ENCODE measurements at places on chromosomes 11 and 22. TPM values are rescaled to one million over a fixed set of nuclear protein-coding genes. Genes with fewer than 3 reads are reported as not detected.

DNA sequence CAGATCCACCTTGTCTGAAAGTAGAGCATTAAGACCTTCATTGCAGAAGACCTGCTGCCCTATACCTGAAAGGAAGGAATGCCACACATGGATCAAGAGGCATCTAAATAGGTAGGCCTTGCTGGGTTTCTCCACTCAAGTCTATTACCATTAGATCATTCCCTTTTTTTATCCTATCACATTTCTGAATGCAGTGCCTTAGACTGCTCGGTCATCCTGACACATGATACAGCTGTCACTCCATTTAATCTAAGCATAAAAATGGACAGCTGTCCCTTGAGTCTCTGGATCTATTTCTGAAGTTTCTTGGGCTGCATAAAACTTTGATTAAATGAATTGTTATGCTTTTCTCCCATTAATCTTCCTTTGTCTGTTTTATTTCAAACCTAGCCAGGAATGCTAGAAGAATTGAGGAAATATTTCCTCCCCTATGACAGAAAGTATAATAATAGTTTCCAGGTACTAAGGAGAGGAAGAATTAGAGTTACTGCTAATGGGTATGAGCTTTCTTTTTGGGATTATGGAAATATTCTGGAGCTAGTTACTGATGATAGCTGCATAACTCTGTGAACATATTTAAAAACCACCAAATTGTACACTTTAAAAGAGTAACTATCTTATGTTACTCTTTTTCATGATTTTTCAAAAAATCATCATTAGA is 88.0 kb downstream of the DLG2 start:
- DNase-seq = no peak
- no peaks in the 10 kb centered on the region for H3K27me3 ChIP-seq
- H3K4me3 ChIP-seq = no peak overlapping the region
- H3K4me1 ChIP-seq = no peaks in the 10 kb centered on the region
- H3K36me3 ChIP-seq = no peaks in the 10 kb centered on the region
- H3K27ac ChIP-seq = no peak overlapping the region

GRCh38 chr22:19962246-19962908 is 20.8 kb upstream of the TXNRD2 start:
- no peak overlapping the region for H3K27ac ChIP-seq
- H3K4me1 ChIP-seq = peaks cover 10% of the 10 kb centered on the region
- H3K36me3 ChIP-seq = peaks cover 19% of the 10 kb centered on the region
- no peaks in the 10 kb centered on the region for H3K27me3 ChIP-seq
- DNase-seq = peak; percentile 54

DNA sequence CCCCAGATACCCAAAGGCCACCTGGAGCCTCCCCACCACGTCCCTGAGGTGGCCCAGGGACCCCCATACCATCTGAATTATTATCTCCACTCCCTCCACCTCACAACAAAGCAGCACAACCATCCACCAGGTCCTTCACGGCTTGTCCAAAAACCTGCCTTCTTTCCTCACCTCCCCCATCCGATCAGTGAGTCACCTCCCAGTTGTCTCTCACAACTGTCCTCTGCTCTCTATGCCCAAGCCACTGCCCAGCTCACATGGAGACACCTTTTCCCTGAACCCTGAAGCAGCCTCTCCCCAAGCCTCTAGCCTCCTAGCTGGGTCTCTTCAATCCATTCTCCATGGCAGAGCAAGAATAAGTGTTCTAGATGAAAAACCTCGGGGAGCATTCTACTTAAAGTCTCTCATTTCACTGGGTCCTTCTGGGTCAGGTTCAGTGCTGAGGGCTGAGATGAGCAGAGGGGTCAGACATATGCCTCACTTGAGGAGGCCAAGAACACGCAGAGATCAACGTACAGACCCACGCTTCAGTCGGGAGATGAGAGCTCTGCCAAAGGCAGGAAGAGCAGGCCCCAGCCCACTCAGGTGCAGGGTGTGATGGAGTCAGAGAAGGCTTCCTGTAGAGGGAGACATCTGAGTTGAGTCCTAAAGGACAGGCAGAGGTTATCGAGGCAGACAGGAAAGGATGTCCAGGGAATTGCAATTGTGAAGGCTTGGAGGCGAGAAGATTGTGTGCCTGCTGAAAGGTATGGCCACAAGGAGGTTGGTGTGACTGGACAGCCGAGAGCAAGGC is 74.7 kb downstream of the PDE2A start:
- H3K4me3 ChIP-seq = no peak overlapping the region
- H3K36me3 ChIP-seq = no peaks in the 10 kb centered on the region
- H3K27ac ChIP-seq = no peak overlapping the region
- H3K27me3 ChIP-seq = peaks cover 4% of the 10 kb centered on the region

DNA sequence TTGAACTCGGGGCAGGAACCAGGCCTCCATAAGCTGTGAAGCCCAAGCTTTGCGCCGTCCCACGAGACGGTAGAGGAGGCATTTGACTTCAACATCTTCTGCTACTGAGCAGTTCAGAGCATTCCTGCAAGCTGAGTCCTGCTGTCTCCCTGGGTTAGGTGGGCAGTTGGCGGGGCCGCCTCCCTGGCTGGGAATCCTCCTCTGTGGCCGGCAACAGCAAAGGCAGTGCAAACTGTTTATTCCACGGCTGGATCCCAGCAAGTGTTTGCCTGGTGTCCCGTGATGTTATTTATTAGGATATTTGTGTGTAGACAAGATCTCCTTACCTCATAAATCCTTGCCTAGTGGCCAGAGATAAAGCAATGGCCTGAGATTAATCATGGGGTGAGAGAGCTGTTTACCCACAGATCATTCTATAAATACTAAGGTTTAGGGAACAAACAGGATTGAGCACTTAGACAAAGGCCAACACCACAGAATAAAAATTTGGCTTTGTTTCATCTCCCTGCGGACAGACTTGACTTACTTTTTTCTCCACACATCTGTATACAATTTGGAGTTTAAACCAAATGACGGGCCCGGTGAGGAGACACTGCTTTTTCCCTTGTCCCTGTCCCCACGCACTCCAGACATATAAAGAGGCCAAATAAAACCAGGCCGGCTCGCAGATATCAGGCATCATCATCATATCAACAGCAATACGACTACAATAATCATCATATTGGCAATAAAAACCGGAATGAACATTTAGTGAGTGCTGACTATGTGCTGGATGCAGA is 63.4 kb downstream of the NAT10 start:
- H3K36me3 ChIP-seq = no peaks in the 10 kb centered on the region
- H3K27ac ChIP-seq = no peak overlapping the region
- H3K27me3 ChIP-seq = no peaks in the 10 kb centered on the region
- DNase-seq = no peak

GRCh38 chr11:1348146-1348795 is 38.8 kb upstream of the TOLLIP start:
- no peaks in the 10 kb centered on the region for H3K4me1 ChIP-seq
- H3K4me3 ChIP-seq = no peak overlapping the region
- DNase-seq = no peak
- H3K27ac ChIP-seq = no peak overlapping the region

GRCh38 chr11:22795914-22796313 is 33.7 kb downstream of the SVIP start:
- DNase-seq = no peak
- H3K27me3 ChIP-seq = no peaks in the 10 kb centered on the region
- H3K4me3 ChIP-seq = no peak overlapping the region
- H3K36me3 ChIP-seq = no peaks in the 10 kb centered on the region
- H3K4me1 ChIP-seq = no peaks in the 10 kb centered on the region
- no peak overlapping the region for H3K27ac ChIP-seq

- no peak overlapping the region for H3K4me3 ChIP-seq
- H3K27ac ChIP-seq = peak overlapping the region; percentile 33
- DNase-seq = no peak
- H3K4me1 ChIP-seq = peaks cover 8% of the 10 kb centered on the region
- no peaks in the 10 kb centered on the region for H3K36me3 ChIP-seq
- H3K27me3 ChIP-seq = peaks cover 5% of the 10 kb centered on the region
Observed at GRCh38 chr11:118621071-118621783, 13.8 kb downstream of the PHLDB1 start.

- H3K27ac ChIP-seq = no peak overlapping the region
- no peak overlapping the region for H3K4me3 ChIP-seq
- no peak for DNase-seq
- no peaks in the 10 kb centered on the region for H3K36me3 ChIP-seq
- no peaks in the 10 kb centered on the region for H3K4me1 ChIP-seq
Observed at GRCh38 chr22:47174671-47175112, 412.2 kb downstream of the TBC1D22A start.

GRCh38 chr11:110613197-110613918 is 98.9 kb downstream of the ARHGAP20 start:
- H3K36me3 ChIP-seq = no peaks in the 10 kb centered on the region
- H3K27ac ChIP-seq = no peak overlapping the region
- no peaks in the 10 kb centered on the region for H3K27me3 ChIP-seq
- H3K4me1 ChIP-seq = no peaks in the 10 kb centered on the region

DNA sequence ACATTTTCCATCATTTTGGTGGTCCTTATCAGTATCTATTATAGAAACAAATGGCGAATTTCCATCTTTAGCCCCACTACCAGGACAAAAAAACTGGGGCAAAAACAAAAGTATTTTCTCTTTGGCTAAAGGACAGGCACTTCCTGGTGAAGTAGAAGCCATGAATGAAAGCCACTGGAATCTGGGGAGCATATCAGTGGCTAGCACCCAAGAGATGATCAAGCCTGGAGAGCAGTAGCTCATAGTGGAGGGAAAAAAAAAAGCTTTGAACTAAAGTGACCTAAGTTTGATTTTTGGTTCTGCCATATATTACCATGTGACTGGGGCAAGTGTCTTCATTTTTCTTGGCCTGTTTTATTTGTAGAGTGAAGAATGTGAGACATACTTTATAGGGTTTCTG is 272.3 kb downstream of the GUCY1A2 start:
- H3K4me1 ChIP-seq = no peaks in the 10 kb centered on the region
- no peak for DNase-seq
- no peak overlapping the region for H3K27ac ChIP-seq
- no peaks in the 10 kb centered on the region for H3K36me3 ChIP-seq
- no peaks in the 10 kb centered on the region for H3K27me3 ChIP-seq

- DNase-seq = no peak
- H3K36me3 ChIP-seq = no peaks in the 10 kb centered on the region
- H3K27me3 ChIP-seq = no peaks in the 10 kb centered on the region
- H3K4me3 ChIP-seq = no peak overlapping the region
- H3K27ac ChIP-seq = no peak overlapping the region
Observed at GRCh38 chr11:71221201-71221600, 31.2 kb downstream of the SHANK2 start.

DNA sequence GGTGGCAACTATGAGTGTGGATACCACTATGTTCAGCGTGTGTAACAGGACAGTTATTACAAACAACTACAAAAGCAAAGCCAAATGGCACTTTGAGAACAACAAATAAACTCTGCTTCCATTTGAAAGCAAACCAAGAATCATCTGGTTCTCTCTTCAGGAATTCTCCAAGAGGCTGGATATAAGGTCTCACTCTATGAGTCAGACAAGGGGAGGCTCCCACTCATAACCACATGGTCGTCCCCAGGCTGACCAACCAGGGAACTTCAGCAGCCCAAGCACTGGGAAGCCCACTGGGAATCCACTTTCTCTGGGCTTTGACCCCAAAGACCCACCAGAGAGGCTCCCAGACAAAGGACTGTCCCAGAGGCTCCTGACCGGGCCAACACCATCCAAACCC is 35.3 kb downstream of the DGCR2 start:
- no peak overlapping the region for H3K4me3 ChIP-seq
- peaks cover 16% of the 10 kb centered on the region for H3K36me3 ChIP-seq
- H3K27ac ChIP-seq = no peak overlapping the region
- H3K4me1 ChIP-seq = peaks cover 4% of the 10 kb centered on the region
- DNase-seq = no peak

- H3K4me1 ChIP-seq = no peaks in the 10 kb centered on the region
- no peaks in the 10 kb centered on the region for H3K27me3 ChIP-seq
Observed at GRCh38 chr11:2590131-2590964, 109.4 kb downstream of the KCNQ1OT1 start.

OR51B4 gene
- not detected for total RNA-seq

- H3K4me1 ChIP-seq = peaks cover 43% of the 10 kb centered on the region
- DNase-seq = no peak
- H3K36me3 ChIP-seq = no peaks in the 10 kb centered on the region
- H3K27me3 ChIP-seq = no peaks in the 10 kb centered on the region
Observed at GRCh38 chr22:46738647-46739093, 618 bp upstream of the CERK start.

DNA sequence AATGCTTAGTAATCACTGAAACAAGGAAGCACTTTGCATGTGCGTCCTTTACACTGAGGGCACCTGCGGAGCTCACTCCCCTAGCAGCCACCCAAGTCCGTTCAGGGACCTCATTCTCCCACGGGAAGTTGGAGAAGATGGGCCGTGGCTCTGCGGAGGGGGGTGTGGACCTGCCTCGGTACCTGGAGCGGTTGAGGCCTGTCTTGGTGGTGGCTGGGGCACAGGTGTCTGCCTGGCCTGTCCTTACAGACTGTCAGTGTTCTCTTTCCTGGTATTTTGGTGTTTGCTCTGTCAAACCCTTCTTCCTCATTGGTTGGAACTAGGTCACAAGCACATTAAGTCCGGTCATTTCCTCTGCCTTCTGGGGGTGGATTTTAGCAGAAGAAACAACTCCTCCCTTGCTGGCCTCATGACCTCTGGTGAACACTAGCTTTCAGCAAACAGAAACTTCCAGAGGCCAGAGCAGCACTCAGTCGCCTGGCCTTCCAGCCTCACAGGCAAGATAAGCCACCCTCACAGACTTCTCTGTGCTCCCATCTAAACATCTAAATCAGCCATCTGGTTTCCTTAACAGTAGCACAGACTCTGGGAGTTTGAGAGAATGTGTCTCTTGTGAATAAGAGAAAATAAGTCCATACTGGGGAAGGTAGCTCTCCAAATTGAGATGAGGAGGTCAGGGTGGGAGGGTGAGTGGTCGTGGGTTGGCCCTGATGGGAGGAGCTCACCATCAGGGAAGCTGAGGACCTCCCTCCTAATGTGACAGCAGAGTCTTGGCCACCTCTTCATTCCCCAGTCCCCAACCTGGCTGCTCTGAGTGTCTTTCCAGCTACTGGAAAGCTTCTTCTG is 8.6 kb downstream of the SNAP29 start:
- peaks cover 8% of the 10 kb centered on the region for H3K36me3 ChIP-seq
- H3K4me1 ChIP-seq = peaks cover 37% of the 10 kb centered on the region
- peak overlapping the region; percentile 7 for H3K4me3 ChIP-seq
- H3K27me3 ChIP-seq = no peaks in the 10 kb centered on the region
- DNase-seq = no peak

DNA sequence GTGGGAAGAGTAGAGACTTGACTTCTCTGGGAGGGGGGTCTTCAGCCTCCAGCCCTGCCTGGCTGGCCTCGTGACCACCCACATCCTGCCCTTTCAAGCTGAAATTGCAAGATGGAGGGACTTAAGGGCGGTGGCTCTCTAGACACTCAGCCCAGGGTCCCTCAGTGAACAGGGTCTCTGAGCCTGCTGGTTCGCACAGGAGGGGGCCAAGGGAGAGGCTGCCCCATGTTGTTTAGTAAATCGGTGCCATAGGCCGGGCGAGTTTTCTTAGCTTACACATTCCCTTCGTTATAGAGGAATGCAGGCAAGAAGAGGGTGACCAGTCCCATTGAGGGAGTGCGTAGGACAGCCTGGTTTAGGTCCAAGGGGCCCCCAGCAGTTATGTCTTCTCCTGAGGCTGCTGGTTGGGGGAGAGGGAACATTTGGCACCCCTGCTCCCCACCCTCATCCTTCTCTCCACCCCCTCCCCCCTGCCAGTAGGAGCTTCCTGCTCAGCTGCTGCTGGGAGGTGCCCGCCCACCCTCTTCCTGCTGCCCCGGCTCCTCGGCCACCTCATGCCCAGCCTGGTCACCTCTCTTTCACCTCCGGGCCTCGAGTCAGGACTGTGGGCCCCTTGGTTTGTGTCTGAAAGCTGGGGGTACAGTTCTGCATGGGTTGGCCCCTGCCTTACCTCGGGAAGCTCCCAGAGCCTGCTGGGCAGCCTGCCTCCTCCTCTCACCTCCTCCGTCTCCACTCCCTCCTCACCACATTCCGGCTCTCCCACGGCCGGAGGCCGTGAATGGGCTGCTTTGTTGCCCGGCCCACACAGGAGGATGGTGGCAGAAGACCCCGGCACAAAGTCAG is 3.9 kb downstream of the FRMD8 start:
- DNase-seq = no peak
- no peak overlapping the region for H3K4me3 ChIP-seq
- peaks cover 51% of the 10 kb centered on the region for H3K4me1 ChIP-seq
